Activated gamma-delta T cell (primary cell): ENCODE measurements at places on chromosomes 4 and X.

GRCh38 chr4:70712604-70713452 is 8.9 kb upstream of the RUFY3 start:
- DNase-seq: no peak

- no peak for DNase-seq
Observed at GRCh38 chr4:90069151-90069550, 58.0 kb upstream of the CCSER1 start.

- no peak for DNase-seq
Observed at GRCh38 chr4:26021417-26022345, 107.7 kb downstream of the SMIM20 start.

- DNase-seq: no peak
Observed at GRCh38 chr4:2462992-2463762, 5.7 kb upstream of the RNF4 start.

- no peak for DNase-seq
Observed at GRCh38 chrX:133999031-133999705, 13.8 kb upstream of the GPC3 start.

DNA sequence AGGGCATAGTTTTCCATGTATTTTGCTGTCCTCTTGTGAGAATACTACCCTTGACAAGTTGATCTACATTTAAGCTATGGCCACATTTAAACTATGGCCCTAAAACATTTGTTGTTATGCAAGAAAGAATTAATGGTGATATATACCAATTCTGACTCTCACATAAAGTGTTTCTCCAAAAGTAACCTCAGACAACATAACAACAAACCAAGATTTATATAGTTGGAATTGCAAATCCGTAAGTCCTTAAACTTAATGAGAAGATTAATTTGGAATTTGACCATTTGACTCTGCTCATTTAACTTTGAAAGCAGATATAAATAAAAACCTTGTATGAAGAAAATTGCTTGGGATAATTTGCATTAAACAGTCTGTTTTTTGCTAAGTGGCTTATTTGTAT is 38.9 kb downstream of the RUFY3 start:
- no peak for DNase-seq

DNA sequence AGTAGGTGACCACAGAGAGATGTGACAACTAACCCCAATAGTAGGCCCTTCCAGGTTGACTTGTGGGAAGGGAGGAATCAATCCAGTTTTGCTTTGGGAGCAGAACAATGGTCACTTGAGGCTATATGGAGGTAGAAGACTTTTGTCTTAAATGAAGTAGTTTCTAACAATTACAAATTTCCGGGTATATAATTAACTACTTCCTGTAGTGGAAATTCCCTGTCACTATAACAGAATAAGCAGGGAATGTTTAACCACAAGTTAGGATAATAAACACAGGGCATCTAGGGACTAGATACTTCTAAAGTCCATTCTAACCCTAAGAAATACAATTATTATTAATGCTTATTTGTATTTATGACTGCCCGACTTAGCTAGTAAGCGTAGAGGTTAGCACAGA is 99.0 kb upstream of the TRPC3 start:
- no peak for DNase-seq

DNA sequence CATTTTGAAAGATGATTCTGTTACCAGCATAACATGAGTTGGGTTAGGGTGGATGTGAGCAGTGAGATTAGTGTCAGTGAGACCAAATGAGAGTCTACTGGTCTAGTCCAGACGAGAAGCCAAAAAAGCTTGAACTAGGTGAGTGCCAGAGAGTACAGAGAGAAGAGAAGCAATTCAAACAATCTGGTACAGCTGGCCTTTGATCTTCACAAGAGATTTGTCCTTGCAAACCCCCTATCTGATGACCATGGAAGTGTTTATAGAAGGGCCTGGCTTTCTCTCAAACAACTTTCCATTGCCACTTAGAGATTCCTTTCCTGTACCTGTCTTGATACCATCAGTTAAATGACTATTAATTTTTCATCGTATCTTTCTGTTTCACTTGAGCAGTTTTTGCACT is 128.5 kb downstream of the PPA2 start:
- no peak for DNase-seq

DNA sequence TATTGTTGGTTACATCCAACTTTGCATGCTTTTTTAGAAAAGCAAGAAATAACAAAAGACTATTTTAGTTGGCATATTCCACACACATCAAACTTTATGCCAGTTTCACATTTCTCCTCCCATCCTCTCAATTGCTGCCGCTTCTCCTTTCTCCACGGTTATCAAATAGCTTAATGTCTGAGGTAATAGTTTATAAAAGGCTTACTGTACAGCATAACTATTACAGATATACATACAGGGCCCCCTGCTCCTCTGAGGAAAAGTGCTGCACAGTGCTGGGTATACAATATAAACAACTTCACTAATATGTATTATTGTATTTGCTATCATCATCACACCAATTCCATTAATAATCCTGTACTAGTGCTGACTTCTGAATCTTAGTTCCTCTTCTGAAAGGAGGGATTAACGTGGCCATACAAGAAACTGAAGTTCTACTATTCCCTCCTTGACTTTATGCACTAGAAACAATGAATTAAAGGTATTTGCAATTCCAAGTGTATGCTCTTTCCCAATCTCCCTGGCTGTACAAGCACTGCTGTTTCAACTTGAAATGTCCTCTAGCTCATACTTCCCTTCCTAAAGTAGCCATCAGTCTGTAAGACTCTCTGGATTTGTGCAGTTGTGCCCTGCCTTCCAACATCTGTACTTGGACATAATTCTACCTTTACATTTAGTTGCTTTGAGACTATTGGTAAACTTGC is 2.5 kb downstream of the CCNI start:
- DNase-seq: no peak

DNA sequence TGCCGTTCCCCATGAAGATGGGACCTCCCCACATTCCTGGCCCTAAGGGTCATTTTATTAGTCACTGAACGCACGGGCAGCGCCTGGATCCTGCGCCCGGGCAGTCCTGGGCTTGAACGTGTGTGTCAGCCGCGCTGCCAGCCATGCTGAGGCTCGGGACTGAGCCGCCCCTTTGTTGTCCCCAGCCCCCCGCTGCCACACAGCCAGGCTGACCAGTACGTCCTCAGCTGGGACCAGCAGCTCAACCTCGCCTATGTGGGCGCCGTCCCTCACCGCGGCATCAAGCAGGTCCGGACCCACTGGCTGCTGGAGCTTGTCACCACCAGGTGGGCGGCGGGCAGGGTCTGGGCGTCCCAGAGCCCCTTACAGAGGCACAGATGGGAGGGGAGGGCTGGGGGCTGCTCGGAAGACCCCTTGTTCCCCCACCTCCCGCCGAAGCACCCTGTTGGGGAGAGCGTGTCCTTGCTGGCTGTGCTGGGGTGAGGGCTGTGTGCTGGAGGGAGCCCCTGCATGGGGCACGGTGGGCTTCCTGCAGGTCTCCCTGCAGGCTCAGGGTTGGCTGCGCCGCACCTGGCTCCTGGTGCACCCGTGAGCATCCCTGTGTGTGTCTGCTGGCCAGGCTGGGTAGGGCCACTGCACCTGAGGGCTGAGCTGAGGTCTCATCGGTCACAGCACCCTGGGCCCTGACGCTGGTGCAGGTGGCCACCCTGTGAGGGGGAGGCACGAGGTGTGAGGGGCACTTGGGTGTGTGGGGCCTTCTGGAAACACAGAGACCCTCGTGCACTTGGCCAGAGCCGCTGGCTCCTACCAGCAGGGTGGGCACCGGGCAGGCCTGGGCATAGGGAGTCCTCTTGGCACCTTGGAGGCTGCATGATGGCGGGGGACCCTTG is 1.0 kb downstream of the IDUA start:
- no peak for DNase-seq

DNA sequence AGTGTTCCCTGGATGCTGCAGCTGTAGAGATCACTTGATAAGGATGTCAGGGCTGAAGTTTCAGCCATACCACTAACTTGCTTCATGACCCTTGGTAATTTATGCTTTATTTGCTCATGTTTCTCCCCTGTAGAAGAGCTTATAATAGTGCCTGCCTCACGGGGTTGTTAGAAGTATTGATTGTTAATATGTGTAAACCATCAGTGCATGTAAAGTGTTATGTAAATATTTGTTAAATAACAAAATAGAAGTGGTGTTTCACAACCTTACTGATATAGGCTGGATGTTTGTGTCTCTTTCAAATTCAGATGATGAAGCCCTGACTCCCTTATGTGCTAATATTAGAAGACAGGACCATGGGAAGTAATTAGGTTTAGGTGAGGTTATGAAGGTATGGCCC is 1.5 kb upstream of the CXCL2 start:
- no peak for DNase-seq

DNA sequence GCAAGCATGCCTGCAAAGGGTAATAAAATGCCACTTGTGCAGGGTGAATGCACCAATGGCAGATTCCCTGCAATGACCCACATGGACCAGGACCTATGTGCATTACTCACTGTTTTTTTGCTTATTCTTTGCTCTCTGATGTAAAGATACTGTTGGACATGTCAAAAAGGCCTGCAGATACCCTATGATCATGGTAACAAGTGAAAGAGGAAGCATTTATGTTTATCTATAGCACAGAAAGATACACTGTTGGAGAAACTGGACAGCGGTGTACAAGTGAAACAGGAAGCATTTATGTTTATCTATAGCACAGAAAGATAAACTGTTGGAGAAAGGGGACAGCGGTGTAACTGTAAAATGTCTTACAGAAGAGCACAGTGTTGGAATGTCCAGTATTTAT is 127.5 kb downstream of the PAPSS1 start:
- no peak for DNase-seq

DNA sequence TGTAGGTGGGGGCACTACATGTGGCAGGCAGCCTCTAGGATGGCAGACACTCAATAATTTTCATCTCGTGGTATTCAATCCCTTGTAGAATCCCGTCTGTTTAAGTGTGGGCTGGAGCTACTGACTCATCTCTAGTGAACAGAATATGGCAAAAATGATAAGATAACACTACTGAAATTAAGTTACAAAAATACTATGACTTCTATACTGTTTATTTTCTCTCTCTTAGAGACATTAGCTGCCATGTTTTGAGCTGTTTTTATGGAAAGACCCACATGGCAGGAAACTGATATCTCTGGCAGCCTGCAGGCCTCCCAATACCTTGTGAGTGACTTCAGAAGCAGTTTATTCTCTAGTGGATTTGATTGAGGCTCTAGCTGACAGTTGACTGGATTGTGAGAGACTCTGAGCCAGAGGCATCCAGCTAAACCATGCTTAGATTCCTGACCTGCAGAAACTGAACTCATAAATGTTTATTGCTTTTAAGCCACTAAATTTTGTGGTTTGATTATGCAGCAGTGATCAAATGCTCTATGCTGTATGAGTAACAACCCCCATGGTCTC is 298.8 kb upstream of the CTSO start:
- no peak for DNase-seq

DNA sequence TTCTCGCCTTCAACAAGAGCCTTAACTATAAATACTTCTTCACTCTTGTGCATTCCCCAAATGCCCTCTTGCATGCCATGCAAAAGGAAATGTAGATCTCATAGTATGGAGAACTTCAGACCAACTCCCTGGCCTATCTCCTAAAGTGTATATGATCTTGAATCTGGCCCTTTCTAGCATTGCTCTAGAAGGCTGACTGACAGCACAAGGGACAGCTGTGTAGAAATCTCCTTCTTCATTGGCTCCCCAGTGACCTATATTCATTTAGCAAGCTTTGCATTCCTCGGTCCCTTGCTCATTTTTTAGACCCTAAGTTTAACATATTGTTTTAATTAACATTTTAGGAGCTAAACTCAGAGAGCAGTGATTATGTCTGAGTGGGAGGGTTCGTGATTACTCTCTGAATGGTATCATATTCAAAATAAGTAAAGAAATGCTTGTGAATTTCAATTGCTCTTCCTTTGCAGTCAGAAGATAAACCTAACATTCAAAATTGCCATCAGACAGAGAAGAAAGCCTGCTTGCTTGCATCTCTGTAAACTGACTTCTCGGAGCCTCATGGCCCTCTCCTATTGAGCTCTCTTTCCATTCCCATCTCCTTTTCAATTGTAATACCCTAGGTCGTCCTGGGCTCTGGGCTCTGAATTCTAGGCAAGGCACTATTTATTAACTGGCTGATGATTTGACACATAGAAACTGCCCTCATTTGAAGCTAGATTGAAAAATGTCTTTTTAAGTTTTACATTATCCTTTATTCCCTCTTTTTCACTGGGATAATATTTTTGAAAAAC is 120.3 kb upstream of the PRKG2 start:
- no peak for DNase-seq

- no peak for DNase-seq
Observed at GRCh38 chr4:38781854-38782261, 932 bp downstream of the TLR10 start.

GRCh38 chr4:69714086-69714485 is 46.3 kb downstream of the SULT1B1 start:
- no peak for DNase-seq

- no peak for DNase-seq
Observed at GRCh38 chrX:69221239-69222102, 56.2 kb upstream of the PJA1 start.

DNA sequence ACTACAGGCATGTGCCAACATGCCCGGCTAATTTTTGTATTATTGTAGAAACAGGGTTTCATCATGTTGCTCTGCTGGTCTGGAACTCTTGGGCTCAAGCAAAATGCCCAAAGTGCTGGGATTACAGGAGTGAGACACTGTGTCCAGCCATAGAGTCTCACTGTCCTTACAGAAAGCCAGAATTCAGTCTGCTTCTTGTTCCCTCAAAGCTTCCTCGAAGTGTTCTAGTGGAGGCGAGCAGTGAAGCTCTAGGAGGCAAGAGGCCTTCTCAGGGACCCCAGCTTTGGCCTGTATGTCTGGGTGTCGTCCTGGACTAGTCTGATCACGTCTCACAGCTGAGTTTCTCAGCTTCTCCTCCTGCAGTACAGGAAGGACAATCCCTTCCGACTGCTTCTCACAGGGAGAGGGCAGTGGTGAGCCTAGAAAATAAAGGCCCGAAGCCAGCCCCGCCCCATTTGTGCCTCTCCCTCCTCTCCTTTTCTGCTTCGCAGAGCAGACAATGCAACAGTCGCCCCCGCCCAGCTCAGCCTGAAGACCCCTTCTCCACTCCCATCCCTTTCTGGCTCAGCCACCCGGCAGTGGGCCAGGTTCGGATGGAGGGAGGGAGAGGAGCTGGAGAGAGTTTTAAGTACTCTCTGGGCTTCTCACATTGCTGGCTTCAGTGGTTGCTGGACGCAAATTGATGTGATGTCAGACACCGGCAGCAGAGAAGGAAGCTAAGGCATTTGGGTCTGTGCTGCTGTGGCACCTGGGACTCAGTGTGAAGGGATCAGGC is 11.1 kb upstream of the FAM3A start:
- no peak for DNase-seq

- DNase-seq: no peak
Observed at GRCh38 chr4:71711044-71711984, 72.6 kb downstream of the GC start.

DNA sequence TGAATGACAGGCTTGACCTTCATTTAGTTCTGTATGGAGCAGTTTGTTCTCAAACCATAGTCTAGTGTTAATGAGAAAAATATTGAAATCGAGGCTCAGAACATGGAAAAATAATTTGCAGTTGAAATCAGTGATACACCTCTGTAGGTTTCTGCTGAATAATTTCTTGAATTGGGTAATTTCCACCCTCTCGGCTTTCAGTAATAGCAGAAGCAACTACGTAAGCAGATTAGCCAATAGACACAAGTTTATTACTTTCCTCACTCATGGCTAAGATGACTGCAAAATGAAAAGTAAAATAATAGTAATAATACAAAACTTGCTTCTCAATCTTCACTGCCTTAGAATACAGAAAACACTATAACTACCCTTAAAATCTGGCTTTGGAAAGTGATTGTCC is 46.0 kb downstream of the USP38 start:
- no peak for DNase-seq

GRCh38 chr4:145207934-145208333 is 27.5 kb upstream of the OTUD4 start:
- no peak for DNase-seq
